ENCODE measurements at places on chromosomes 12 and 14.
A peak's percentile ranks its signal among the peaks of the same experiment; 100 is the strongest.

DNA sequence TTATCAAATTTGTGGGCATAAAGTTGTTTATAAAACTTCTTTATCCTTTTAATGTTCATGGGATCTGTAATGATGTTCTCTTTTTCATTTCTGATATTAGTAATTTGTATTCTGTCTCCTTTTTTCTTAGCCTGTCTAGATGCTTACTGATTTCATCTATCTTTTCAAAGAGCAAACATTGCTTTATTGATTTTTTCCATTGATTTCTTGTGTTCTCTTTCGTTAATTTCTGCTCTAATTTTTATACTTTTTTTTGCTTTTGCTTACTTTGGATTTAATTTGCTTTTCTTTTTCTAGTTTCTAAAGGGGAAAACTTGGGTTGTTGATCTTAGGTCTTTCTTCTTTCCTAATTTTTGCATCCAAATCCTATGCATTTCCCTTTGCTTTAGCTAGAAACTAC is 42.5 kb downstream of the CRADD start:
- no peak for DNase-seq

- DNase-seq: no peak
Observed at GRCh38 chr14:74290415-74290814, 12.3 kb downstream of the ABCD4 start.

DNA sequence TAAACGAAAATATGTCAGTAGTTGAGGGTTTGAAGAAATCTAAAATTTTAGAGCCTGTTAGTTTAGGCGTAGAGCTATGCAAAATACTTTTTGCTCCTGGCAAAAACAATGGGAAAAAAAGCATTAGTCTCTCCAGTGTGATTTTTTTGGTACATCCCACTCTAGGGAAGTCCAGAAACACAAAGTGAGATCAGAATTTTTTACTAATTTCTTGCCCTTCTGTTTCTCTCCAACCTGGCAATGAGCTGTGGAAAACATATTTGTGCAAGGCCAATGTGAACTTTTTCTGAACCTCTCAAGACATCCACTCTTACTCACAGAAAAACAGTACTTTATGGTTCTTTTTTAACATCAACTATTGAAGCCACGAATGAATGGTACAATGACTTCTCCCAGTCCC is 56.9 kb upstream of the DCN start:
- DNase-seq: no peak

GRCh38 chr14:21414137-21414631 is 30.4 kb upstream of the SUPT16H start:
- peak; percentile 25 for DNase-seq

DNA sequence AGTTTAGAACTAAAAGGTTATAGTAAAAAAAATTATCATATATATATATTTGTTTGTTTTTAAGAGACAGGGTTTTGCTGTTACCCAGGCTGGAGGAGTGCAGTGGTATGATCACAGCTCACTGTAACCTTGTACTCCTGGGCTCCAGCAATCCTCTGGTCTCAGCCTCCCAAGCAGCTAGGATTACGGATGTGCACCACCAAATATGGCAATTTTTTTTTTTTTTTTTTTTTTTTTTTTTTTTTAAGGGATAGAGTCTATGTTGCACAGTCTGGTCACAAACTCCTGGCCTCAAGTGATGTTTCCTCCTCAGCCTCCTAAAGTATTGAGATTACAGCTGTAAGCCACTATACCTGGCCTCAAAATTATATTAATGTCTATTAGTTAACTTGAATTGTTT is 48.7 kb downstream of the PAPLN start:
- DNase-seq: no peak

- no peak for DNase-seq
Observed at GRCh38 chr12:95742586-95742985, 48.0 kb downstream of the NTN4 start.

- no peak for DNase-seq
Observed at GRCh38 chr12:111777345-111778045, 10.8 kb downstream of the ALDH2 start.

DNA sequence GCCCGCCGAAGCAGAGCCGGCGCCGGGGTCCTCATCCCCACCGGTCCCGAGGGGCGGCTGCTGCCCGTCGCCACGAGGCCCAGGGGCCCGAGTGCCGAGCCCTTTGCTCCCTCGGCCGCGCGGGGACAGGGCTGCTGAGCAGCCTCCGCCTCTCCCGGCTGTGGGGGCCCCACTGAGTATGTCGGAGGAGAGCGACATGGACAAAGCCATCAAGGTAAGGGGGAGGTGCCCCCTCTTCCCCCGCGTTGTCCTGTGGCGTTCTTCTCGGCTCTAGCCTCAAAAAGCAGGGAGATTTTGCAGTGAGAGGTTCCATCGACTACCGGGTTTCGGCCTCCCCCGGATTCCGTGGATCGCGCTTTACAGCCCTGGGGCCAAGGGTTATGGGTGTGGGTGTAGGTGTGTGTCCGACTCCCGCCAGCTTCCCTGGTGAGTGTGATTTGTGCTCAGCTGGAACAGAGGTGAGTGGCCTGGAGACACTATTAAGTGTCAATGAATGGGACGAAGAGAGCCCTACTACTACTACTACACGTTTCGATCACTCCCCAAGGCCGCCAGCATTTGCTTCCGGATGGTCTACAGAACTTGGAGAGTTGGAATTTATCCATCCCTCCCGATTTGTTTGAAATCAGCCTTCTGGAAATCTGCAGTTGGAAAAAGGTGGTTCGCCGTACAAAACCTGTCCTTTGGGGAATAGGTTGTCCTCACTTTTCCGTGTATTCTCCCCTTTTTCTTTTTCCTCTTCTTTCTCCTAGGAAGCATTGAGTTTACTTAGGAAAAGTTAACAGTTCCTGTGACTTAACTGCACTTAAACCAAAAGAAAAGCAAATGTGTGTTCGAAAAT is 748 bp downstream of the MAPKAPK5 start:
- peak; percentile 33 for DNase-seq

DNA sequence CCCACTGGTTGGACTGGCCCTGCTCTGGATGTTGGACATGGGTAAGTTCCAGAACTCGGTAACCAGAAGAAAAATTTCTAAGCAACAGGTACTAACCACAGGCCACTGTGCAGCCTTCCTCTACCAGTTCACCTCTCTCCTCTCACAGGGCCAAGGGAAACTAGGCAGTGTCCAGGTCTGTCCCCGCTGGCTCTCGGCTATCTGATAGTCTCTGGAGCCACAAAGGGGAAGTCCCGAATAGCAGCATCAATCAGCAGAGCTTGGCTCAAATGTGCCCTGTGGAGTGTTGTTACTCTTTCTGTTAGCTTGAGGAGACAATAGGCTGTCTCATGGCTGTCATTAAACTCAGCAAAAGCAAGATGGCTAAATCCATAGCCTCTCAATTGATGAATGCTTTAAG is 73.2 kb downstream of the TSPAN11 start:
- no peak for DNase-seq

DNA sequence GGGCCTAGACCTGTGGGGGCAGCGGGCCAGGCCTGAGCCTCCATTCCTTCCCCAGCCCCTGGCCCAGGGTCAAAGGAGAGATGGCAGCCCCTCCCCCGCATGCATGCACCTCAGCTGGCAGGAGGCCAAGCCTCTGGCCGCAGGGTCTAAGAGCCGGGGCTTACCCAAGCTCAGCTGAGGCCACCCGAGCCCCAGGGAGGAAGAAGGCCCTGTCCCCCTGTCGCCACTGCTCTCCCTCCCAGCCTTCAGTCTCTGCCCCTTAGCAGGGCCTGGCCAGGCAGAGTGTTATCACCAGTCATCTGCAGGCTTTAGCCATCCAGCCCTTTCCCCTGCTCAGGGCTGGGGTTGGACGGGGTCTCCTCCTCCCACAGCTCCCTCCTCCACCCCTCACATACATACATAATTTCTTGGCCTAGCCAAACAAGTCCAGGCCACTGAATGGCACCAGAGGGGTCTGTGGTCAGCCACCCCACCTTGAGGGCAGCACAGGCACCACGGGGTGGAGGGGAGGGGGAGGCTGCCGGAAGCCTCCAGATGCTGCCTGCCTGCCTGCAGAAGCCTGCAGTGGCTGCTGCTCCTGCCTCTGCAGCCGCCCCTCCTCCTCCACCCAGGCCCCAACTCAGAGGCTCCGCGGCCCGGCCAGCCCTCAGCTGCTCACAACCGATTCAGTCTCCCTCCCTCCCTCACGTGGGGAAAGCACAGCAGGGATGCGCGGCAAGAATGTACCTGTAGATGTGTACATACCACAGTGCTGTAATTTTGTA is 22.8 kb downstream of the RAB35 start:
- no peak for DNase-seq

DNA sequence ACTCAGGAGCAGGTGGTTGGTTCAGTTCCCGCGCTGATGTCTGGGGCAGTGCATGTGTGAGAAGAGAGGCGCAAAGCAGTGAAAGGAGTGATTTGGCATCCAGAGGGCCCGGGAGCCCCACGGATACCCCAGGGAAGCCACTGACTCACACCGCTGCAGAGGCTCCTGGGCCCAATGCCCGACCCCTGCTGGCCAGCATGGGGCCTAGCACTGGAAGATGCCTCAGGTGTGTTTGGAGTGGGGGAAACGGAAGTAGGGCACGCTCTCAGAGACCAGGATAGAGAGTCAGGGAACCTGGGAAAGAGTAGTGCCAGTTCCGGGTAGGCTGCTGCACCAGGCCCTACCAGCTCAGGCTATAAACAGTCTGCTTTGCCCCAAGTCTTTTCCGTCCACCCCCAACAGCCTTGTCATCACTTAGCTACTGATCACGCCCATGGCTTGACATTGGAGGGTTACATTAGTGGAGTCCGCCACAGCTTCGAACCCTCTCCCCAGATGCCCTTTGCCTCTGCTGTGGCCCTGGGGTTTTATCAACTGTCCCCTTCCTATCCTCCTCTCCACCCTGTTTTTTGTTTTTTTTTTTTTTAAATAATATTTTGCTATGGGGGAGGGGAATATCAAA is 9.5 kb upstream of the CSAD start:
- no peak for DNase-seq

DNA sequence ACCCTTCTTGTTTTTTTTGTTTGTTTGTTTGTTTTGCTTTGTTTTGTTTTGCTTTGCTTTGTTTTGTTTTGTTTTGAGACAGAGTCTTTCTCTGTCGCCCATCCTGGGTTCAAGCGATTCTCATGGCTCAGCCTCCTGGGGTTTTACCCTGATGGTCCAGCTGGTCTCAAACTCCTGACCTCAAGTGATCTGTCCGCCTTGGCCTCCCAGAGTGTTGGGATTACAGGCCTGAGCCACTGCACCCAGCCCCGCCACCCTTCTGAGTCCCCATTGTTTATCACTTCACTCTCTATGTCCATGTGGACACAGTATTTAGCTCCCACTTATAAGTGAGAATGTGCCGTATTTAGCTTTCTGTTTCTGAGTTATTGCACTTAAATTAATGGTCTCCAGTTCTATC is 36.9 kb upstream of the BICD1 start:
- DNase-seq: no peak

GRCh38 chr12:81692008-81692407 is 67.1 kb downstream of the PPFIA2 start:
- no peak for DNase-seq

- DNase-seq: no peak
Observed at GRCh38 chr14:52891800-52892199, 59.0 kb downstream of the FERMT2 start.

DNA sequence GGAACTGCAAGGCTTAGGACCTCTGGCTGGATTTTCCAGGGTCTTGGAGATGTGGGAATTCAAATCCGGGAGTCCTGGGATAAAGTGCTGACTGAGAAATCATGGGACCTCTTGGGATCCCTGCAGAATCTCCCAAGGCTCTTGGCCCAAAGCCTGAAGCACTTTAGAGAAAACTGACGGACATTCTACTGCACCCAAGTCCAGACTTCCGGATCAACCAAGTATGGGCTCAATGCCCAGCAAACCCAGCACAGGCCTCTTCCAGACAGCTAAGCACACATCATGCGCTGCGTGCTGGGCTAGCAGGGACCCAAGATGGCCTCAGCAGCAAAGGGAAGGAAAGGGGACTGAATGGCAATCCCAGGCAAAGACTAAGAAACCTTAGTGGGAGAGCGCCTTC is 85.0 kb downstream of the ACTN1 start:
- no peak for DNase-seq

GRCh38 chr12:113048716-113049127 is 7.8 kb upstream of the DTX1 start:
- DNase-seq: no peak

DNA sequence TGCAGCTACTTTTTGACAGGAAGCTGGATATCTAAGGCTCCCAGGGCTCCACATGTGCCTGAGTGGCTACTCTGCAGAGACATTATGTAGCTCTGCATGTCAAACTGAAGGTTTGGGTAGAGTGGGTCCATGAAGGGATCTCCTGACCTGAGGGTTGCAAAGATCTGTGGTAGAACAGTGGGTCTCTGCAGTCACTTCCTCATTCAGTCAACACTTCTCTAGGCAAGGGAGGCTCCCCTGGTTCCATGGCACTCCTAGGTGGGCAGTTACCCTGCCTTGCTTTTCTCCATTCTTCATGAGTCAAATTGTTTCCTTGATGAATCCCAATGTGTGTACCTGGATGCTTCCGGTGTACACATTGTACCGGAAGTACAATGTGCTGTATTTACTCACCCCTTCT is 57.4 kb downstream of the CMAS start:
- DNase-seq: no peak

DNA sequence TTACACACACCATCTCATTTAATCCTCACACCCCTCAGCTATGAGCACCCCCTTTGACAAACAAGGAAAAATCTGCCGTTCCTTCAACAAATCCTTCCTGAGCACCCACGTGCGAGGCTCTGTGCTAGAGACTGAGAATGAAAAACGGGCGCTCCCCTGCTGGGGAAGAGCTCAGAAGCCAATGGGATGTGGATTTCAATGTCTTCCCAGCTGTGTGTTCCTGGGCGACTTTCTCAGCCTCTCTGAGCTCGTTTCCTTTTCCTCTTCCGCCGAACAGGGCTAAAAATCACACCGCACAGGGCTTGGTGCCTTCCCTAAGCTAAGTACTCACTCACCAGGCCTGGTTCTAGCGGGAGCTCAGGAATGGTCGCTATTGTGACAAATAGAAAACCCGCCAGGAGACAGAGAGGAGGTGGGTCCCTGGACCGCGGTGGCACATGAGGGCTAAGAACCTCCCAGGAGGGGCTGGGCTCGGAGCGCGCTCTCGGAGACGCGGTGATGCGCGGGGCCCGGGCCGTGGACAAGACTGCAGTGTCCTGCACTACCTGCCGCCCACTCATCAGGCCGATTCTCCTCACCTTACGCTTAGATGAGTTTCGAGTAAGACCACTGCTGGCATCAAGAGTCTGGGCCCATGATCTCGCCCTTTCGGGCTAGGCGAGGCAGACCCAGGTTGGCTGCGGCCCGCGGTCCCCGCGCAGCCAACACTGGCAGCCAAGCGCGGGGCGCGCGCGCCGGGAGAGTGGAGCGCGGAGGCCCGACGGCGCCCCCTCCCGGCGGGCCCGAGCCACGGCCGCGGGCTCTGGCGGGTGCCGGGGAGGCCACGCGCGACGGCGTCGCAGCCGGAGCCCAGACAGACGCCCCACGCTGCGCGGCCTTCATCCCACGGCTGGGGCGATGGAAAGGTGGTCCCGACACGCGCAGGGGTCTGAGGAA is 17.0 kb downstream of the ZDHHC22 start:
- DNase-seq: peak; percentile 9

GRCh38 chr14:39988939-39989338 is 556.7 kb upstream of the FBXO33 start:
- no peak for DNase-seq
